Hindlimb muscle (tissue), 1 donor: ENCODE measurements at places on chromosomes 11 and 22. TPM values are rescaled to one million over a fixed set of nuclear protein-coding genes. Genes with fewer than 3 reads are reported as not detected.

Gene MAJIN
- polyA plus RNA-seq: not detected

Gene CHRNA10
- 5.6 TPM for polyA plus RNA-seq

Gene MMP13
- polyA plus RNA-seq: not detected

Gene FAM227A
- 0.77 TPM for polyA plus RNA-seq

Gene C11orf97
- not detected for polyA plus RNA-seq

Gene GLYATL1
- polyA plus RNA-seq: 0.96 TPM

Gene TSKU
- 19.4 TPM for polyA plus RNA-seq

Gene CD3G
- 0.17 TPM for polyA plus RNA-seq

Gene NRIP3
- 1.3 TPM for polyA plus RNA-seq

Gene SPINDOC
- polyA plus RNA-seq: 21.3 TPM

DNA sequence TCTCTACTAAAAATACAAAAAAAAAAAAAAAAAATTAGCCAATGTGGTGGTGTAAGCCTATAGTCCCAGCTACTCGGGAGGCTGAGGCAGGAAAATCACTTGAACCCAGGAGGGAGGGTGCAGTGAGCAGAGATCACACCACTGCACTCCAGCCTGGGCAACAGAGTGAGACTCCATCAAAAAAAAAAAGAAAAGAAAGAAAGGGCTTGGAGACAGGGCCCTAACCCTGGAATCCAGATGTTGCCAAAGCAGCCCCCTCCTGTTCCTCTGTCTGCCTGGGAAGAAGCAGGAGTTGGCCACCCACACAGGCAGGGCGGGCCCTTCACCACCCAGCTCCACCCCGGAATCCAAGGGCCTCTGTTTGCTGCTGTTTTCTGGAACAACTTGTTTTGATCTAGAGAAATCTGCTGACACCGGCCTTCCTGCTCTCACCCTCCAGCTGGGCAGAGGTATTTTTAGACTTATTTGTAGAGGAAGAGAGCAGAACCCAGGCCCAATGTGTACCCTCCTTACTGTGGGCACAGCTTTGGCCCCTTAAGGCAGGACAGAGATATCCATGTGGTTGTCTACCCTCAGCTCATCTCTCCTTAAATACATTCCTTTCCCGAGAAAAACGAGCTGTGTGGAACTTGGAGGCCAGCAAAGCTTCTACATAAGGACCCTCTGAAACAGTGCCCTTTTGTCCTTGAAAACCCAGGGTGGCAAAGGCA, 2.7 kb upstream of the NEAT1 start:
- DNase-seq: peak; percentile 82

DNA sequence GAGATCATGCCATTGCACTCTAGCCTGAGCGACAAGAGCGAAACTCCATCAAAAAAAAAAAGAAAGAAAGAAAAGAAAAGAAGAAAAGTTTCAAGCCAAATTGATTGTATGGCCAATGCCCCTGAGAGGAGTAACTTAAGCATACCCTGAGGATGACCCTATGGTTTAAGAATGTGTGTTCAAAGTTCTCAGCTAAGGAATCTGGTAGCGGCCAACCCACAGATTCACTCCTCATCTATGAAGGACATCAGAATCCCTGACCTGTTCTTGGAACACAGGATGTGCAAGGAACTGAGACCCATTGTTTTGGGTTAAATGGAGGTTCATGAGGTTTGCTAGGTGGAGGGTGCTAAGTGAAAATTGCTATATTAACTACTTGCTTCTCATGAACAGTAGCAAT, 18.1 kb downstream of the IZUMO1R start:
- DNase-seq: no peak

DNA sequence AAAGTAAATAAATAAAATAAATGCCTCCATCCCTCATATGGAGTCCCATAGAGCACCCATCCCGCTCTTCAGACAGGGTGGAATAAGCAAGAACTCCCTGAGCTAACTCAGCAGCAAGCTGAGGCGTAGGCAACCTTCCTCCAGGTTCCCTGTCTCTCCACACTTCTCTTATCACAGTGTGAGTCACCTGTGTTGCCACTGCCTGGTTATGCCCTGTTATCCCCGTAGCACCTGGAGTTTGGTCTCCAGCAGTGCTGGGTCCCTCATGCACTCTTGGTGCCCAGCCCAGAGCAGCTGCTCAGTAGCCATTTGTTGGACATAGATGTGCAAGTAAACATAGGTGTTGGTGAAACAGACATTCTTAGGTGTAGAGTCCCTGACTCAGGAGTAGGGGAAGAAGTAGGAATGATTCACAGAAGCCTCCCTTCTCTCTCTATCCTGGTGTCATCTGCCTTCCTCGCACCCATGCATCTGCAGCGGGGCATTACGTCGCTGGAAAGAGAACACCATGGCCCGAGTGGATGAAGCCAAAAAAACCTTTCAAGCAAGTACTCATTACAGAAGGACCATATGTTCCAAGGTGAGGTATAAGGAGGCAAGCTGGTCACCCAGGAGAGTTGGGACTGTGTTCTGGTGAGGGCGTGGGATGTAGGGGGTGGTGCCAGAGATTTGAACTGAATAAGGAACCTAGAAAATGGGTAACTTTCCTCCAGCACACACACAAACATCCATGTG, 56.0 kb downstream of the PISD start:
- DNase-seq: no peak

DNA sequence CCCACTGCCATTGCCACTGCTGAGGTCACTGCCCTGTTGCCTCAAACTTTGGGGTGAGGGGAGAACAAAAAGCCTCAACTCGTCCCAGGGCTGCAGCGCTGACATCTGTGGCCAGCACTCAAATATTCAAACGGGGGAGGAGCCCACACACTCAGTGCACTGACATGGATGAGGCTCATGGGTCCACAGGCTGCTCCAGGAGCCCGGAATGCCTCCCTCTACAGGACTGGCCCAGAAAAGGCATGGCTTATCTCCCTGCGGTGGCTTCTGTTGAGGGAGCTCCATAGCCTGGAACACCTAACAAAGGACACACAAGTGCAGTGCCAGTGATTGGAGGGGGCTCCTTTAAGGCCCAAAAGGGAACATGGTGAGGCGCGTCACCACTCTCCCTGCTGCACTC, 341.1 kb upstream of the LUZP2 start:
- no peak for DNase-seq

- no peak for DNase-seq
Observed at GRCh38 chr22:49247194-49247924, 580.3 kb downstream of the BRD1 start.

DNA sequence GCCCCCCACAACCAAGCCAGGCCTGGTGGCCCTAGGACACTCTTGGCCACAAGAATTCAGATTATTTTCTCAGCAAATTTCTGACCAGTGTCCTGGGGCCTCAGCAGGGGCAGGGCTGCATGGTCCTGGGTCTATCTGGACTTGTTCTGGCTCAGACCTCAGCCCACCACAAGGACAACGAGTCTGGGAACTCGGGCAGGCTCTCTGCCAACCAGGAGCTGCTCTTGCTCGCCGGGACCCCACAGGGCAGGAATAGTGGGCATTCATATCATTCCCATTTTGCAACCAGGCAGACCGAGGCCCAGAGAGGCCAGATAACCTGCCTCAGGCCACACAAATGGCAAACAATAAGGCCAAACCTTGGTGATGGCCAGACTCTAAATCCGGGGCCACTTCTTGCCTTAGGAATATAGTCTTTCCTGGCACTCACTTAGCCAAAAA, 75.4 kb upstream of the WNT7B start:
- no peak for DNase-seq

DNA sequence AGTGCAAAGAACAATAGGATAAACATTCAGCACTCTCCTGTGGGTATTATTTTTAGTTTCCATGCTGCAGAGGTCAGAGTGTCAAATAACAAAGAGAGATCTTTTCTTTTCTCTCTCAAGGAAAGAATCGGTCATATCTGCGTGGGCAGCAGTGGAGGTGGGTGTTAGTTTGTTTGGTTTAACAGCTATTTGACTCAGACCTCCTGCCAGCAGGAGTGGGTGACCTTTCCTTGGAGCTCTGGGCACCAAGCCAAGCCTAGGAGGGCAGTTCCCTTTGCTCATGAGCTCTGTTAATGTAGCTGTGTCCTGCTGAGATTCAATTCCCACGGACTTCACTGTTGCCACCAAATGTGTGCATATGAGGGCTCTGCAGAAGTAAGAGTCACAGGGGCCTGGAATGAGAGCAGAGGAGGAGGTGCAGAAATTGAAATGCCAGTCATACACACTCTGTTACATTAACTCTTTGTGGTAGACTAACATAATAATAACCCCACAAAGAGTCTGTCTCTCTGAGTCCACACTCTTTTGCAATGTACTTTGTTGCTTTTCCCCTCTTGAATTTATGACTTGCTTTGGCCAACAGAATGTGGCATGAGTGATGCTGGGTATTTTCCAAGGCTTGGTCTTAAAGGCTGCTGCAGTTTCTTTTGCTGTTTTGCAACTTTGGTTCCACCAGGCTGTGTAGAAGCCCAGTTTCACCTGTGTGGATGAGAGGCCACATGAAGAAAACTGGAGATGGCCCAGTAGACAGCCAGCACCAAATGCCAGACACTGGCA, 76.0 kb upstream of the GRK3 start:
- DNase-seq: no peak

DNA sequence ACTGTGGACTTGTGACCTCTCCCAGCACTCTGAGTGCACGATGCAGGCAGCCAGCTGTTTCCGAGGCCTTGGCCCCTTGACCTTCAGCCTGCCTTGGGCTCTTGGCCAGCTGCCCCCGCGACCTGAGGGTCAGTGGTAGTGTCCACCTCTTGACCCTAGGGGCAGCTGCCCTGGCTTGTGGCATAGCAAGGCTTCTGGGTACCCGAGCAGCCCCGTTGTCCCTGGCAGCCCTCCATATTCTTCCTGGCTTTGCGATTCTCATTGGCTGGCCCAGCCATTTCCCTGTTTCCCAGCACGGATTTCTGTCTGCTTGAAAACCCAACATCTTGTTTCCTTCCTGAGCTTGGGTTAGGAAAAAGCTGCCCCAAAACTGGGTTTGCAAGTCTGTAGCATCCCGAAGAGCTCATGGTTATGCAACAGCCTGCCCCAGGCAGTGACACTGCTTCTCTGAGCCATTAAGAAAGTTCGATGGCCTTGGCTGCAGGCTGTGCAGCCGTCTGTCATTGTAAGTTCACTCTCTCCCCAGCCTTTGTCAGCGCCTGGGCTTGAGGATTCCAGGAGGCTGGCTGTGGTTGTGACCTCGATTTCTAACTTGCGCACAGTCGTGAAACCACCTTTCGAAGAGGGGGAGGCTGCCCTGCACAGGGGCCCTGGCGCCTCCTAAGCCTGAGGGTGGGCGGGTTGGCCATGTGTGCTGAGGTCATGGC, 48.8 kb downstream of the FBLN1 start:
- DNase-seq: no peak

DNA sequence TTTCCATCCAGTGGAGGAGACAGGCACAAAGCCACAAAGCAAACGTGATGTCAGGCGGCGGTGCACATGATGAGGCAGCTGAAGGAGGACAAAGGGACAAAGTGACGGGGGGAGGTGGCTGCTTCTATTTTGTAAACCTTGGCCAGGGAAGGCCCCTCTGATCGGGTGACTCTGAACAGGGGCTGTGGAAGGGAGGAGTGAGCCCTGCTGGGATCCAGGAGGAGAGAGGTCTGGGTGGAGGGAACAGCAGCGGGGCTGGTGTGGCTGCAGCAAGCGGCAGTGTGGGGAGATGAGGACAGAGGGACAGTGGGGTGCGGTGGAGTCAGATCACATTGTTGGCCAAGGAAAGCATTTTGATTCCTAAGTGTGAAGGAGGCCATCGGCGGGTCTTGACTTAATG, 36.7 kb downstream of the SHISAL1 start:
- no peak for DNase-seq

DNA sequence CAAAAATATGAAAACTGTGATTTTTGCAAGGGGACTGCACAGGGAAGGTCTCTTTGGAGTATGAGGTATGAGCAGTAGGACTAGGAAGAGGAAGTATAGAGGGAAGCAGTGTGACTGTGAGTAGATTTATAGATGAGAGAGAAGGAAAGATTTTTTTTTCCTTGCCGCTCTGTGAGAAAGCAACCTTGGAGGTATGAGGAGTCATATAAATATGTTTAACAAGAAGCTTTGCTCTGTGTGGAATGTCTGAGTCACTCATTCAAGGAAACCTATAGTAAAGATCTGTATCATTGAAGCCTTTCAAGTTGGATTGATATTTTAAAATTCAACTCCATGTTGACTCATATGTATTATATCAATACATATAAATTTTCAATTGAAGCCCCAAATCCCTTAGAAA, 26.2 kb downstream of the DNHD1 start:
- DNase-seq: no peak

GRCh38 chr22:48885919-48886305, 941.8 kb downstream of the BRD1 start:
- no peak for DNase-seq

DNA sequence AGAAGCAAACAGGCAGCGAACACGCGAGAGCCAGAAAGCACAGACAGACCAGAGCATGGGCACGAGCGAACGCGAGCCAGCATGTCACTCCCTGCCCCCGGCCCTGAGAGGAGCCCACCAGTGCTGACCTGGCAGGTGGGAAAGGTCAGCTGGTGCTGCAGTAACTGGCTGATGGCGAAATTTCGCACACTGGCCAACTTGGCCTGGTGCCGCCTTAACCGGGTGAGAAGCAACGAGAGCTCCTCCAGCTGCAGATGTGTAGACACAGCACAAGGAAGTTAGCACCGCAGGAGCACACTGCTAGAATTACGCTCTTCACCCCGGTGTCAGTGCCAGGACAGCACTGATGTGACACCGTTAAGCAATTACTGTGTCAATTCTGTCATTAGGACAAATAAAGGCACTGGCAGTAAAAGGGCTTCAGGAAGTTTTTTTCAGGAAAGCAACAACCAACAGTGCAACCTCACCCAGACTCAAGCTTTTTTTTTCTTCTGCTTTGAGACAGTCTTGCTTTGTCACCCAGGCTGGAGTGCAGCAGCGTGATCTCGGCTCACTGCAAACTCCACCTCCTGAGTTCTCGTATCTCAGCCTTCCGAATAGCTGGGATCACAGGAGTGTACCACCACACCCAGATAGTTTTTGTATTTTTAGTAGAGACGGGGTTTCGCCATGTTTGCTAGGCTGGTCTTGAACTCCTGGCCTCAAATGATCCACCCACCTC, 76.8 kb downstream of the C11orf58 start:
- DNase-seq: peak; percentile 52

DNA sequence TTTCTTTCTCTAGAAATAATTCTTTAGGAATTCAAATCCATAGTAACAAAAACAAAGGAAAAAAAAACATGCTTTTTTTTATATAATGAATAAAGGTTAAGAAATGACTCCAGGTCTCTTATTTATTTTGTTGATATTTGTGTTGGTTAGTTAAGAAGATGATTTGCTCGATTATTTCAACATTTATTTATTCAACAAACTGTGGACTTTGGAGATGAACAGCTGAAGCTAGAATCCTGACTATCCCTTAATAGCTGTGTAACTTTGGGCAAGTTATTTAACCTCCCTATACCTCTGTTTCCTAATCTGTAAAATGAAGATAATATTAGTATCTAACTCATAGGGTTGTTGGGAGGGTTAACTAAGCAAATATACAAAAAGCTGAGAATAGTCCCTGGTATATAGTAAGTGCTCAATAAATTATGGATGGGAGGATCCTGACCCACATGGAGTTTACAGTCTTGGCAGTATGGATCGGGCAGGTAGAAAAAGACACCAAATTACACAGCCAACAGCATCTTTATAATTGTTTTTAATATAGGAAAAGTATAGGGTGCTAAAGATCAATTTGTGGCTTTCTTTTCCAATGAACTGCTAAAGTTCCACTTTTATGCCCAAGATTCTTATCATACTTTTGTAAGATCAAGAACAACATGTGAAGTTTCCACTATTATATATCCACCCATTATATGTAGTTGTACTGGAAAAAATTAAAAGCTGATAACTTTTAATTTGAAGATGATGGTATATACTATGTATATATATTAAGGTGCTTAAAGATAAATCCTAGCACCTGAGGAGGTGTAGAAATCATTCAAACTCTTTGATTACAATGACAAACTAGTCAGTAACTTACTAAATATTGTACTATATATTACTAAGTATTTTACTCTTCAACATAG, 1.3 kb upstream of the CAT start:
- DNase-seq: no peak
